Activated CD4-positive, alpha-beta T cell treated with anti-CD3 and anti-CD28 coated beads for 48 hours (primary cell): ENCODE measurements at places on chromosomes 11 and 22.

GRCh38 chr11:107427569-107428180 lies 29.9 kb downstream of the CWF19L2 start:
- no peak for DNase-seq

GRCh38 chr11:21534288-21534687 lies 658.6 kb upstream of the ANO5 start:
- no peak for DNase-seq

DNA sequence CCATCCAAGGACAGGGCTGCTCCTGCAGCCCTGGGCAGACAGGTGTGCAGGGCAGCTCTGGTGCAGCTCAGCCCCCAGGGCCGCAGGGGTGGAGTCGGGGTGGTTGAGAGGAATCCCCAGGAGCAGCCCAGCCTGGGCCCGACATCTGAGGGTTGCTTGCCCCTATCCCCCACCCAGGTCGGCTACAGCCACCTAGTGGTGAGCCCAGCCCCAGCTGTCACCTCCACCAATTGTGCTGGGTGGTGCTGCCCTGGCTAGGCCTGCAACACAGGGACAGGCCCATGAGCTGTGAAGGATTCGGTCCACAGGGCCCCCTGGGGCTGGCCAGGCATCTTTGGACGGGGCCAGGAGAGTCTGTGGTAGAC lies 29.6 kb downstream of the RTN4R start:
- DNase-seq = peak; percentile 78

- no peak for DNase-seq
Observed at GRCh38 chr11:104764710-104765045, 133.6 kb downstream of the CASP12 start.

GRCh38 chr11:74321487-74322188 lies 10.2 kb upstream of the P4HA3 start:
- peak; percentile 51 for DNase-seq

GRCh38 chr11:114929351-114930000 lies 251.1 kb downstream of the NXPE2 start:
- DNase-seq = no peak

DNA sequence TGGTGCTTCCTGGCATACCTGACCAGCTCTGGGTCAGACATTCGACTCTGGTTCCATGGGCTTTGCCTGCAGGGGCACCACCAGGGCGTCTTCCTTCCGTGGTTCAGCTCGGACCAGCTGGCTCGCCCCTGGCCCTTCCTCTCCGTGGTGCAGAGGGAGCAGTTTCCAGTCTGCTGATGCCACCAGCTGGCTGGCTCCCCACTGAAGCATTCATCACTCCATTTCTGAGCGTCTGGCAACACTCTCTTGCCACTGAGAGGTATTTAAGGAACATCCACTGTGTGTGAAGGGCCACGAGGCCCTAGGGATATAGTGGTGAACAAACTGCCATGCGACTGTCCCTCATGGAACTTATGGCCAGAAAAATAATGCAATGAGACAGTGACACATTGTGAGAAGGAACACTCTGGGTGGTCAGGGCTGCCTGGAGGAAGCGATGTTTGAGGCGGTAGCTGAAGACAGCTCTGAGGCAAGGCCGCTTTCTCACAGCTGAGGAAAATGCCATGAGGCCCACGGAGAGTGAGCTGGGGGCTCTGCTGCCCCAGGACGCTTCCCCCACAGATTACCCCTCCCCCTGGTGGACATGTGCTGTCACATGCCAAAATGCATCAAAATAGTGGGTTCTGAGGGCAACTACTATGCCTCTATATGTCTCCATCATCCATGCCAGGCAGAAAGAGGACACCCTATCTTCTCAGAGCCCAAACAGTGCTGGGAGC lies 44.9 kb upstream of the ARFGAP3 start:
- DNase-seq = no peak

GRCh38 chr11:72190631-72191071 lies 1.3 kb upstream of the FOLR1 start:
- no peak for DNase-seq

DNA sequence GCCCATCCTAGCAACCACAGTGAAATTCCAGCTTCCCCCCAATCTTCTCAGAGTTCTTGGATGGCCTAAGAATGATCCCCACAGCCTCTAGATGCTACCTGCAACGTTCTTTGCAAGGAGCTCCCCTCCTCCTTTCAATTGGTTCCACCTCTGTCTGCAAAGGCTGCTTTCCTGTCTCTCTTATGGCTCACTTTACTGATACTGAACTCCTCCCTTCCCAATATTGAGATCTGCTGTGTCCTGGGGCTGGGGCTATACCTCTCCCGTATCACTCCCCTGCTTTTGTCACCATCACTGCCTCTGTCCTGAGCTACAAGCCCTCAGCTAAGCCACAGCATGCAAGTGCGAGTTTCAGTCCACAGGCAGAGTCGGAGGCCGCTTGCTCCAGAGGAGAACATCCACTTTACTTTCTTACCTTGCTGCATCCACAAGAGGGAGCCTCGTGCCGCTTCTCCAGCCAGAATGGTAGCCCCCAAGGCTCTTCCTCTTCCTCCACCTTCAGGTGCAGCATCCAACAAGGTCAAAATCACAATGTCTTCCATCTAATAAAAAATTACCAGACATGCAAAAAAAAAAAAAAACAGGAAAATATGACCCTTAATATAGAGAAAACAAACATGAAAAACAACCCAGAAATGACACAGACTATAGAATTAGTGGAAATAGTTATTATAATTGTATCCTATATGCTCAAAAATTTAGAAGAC lies 48.6 kb upstream of the TMEM45B start:
- DNase-seq = peak; percentile 32

DNA sequence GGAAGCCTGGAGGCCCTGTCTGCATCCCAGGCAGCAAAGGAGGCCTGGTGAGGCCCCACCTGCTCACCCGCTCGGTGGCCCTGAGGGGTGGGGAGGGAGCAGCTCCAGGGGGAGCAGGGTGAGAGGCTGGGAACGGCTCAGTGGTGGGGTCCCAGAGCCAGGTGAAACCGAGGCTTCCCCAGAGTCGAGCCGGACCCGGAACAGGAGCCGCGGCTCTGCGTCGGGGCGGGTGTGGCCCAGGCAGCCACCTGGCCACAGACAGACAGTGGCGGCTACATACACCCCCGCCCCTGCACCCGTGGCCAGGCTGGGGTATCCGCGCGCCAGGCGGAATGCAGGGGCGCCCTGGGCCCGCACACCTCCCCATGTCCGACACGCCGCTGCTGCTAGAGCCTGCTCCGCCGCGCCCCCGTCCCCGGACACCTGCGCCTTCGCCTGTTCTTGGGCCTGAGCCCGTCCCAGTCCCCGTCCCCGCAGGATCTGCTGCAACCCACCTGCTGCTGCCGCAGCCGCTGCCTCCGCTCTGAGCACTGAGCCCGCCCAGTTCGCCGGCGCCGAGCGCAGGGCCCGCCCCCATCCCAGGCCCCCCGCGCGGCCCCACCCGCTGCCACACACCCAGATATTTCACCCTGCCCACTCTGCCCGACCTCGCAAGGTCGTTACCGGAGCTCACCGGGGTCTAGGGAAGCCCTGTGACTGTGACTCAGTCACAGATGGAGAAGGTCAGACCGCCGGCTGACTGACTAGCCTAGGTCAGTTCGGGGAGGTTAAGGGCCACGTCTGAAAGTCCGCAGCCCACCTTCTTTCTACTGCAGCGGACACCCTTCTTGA lies at the start of gene SLC7A4:
Gene SLC7A4 (minus strand): TSS at position 525 of the 831 bp plus-strand sequence. CDS start 749 bp downstream, outside the sequence.
- DNase-seq = no peak

DNA sequence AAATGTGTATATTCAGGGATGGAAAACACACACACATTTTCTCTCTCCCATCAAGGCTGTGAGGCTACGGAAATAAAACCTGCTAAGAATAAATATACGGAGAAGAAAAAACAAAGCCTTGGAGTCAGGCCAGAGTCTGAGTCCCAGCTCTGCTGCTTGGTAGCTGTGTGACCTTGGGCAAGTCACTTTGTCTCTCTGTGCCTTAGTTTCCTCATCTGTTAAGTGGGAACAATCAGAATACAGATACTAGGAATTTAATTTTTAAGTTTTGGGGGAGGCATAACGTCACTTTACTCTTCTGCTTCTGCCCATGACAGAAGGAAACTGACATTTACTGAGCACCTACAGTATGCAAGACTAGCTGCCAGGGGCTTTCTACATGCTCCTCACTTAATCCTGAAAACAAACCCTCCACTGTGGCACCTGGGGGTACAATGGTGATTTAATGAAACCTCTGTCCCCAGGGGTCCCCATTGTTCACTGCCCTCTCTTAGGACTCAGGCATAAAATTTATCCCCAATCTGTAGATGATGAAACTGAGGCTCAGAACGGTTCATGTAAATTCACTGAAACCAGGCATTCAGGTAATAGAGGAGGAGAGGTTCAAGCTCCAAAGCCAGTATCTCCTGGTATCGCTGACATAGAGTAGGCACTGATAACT lies 131.9 kb upstream of the SERPIND1 start:
- DNase-seq = no peak

DNA sequence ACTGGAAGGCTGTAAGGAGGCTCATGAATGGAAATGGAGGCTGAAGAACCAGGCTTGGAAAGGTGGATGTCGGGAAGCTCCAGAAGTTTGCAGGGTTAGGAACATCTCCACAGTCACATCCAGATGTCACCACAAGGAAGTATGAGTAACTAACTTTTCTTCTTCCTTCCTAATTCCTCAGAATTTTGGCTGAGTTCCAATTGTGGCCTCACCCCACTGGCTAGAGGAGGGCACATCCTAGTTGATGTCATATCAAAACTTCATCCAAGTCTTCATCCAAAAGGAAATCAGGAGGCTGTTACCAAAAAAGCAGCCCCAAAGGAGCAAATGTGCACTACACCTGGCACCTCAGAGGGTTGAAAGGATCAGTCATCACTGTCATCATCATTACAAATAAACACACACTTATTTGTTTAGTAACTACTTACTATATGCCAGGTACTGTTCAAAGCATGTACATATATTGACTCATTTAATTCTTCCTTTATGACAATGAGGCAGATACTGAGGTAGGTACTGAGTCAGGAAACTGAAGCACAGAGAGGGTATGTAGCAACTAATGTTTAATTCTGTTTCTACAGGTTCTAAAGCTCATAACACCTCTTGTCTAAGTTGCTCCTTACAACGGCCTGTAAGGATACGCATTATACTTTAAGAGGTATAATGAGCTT lies 7.3 kb upstream of the PTPN5 start:
- DNase-seq = no peak

- no peak for DNase-seq
Observed at GRCh38 chr11:66002648-66003225, 434 bp downstream of the BANF1 start.

GRCh38 chr22:27952091-27952490 lies 33.0 kb upstream of the PITPNB start:
- DNase-seq = no peak

DNA sequence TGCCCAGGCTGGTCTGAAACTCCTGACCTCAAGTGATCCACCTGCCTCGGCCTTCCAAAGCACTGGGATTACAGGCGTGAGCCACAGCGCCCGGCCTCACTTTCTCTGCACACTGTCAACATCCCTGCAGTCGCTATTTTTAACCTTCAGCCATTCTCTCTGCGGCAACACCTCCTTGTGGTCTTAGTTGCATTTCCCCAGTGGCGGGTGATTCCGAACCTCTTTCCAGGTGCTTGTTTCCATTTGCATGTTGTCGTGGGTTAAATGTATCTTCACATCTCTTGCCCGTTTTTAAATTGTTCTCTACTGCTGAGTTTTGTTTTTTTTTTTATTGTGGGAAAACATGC lies 2.2 kb upstream of the SCT start:
- peak; percentile 27 for DNase-seq
